T-helper 1 cell (primary cell): ENCODE measurements at places on chromosomes 4 and X.

DNA sequence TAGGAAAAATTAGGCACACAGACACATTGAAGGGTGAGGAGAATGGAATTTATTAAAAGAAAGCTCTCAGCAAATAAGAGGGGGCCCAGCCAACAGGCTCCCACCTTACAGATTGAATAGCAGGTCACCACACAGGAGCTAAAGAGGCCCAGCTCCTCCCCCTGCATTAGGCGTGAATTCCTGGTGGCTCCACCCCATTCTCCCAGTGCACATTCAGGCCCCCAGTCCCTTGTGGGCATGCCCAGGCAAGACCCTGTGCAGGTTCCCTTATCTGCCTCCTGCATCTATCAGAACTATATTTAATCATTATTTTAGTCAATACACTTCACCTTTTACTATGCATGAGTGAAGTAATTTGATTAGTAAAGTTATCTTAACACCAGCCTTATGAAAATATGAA lies 856.3 kb upstream of the NDST4 start:
- no peak for DNase-seq

GRCh38 chr4:127843704-127844600 lies 36.7 kb upstream of the PLK4 start:
- DNase-seq = no peak

- DNase-seq = no peak
Measured at GRCh38 chr4:78661921-78662521, 110.5 kb downstream of the ANXA3 start.

- no peak for DNase-seq
Measured at GRCh38 chr4:40825014-40825838, 75.5 kb downstream of the NSUN7 start.

GRCh38 chr4:1992468-1993168 lies 16.2 kb downstream of the NELFA start:
- DNase-seq = no peak

GRCh38 chr4:111689214-111689613 lies 456.0 kb upstream of the FAM241A start:
- no peak for DNase-seq

GRCh38 chr4:124423160-124423559 lies 289.4 kb downstream of the ANKRD50 start:
- DNase-seq = no peak

GRCh38 chr4:10715696-10716095 lies 31.1 kb upstream of the CLNK start:
- no peak for DNase-seq

DNA sequence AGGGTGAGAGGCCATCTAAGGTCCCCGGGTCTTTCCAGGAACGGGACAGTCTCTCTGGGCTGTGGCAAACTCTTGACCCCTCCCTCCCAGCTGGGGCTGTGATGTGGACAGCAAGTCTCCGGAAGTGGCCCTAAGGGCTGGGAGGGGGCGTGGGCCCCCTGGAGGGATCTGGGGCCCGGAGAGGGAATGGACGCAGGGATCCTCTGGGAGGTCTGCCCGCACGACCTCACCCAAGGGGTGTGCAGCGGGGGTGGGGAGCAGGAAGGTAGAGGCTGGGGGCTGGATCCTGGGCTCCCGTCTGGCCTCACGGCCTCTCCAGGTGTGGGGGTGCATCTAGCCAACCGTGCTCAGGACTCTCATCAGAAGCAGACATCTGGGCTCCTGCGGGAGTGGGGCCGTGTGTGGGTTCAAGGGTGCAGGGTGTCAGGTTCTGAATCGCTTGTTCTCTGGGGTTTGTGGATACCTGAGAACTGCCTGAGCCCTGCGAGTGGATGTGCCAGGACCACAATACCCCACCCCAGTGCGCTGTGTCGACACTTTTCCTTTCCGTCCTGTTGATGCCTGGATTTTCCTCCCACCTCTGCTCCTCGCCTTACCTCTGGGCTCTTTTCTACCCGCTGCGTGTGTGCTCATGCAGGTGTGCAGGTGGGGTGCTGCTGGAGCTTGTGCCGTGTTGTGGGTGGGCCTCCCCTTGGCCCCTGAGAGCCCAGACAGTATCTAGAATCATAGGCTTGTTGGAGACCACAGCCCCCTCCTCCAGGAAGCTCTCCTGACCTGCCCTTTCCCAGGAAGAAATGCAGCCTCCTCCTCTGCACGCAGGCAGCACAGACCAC lies 915 bp downstream of the CPZ start:
- DNase-seq = no peak

DNA sequence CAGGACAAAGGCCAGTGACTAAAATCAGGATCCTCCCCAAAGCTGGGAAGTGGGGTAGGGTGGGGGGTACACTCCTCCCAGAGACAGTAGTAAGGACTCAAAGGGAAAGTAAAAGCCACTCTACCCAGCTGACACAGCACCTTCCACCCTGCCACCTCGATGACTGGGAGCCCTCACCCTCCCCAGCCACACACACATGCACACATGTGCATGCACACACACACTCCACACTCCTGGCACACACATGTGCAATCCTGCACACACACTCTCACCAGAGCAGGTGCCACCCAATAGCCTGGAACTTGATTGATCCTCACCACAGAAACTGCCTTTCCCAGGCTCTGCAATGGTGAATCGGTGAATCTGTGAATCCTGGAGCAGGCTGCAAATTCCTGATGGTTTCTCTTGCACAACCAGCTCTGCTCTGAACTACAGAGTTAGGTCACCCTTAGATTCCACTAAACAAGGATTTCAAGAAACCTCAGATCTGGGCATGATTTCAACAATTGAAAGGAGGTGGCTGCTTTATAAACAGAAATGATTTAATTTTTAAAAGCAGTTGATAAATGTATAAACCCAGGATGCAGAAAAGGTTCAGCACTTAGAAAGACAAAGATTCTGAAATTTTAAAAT lies 21.5 kb downstream of the AMOT start:
- DNase-seq = no peak

DNA sequence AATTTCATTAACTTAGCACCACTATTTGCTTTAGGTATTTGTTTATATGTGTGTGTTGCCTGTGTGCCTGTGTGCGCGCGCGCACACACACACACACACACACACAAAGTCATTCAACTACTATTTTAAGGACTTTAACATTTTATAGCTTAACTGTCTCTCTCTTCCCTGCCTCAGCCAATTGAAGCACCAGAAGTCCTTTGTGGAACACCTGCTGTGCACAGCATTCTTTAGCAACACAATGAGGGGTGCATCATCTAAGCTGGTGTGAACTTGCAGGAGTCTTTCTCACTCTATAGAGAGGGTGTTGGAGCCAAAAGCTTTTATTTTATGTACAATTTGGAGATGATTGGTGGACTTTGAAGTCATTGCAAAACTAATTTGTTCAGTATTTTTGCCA lies 31.3 kb downstream of the SLIT2 start:
- DNase-seq = no peak

GRCh38 chrX:51891821-51892551 lies 1.4 kb upstream of the MAGED1 start:
- DNase-seq = no peak

DNA sequence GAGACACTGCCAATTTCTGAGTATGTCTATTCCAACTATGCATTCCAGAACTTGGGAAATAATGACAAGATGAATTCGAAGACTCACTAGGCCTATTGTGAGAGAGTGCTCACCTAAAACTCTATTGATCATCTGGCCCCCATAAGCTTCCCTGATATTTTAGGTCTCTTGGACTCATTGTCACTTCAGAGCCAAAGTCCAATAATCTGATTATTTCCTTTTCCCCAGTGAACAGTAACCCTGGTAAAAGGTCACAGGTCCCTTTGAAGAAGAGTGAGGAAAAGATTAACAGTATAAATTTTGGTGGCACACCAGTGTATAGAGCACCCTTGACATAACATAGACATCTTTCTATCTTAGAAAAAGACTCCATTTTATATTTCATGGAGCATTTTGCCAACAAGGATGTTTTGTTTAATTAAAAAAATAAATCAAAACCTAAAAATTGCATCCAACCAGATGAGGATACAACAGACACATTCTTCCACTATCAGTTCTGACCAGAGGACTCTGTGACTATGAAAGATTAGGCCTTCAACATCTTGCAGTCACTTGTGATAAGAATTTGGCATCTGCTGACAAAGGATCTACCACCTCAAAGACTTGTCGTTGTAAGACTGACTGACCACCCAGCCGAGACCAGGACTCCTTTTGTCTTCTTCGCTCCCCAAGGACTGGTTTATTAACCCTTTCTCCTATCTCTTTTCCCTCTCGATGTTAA lies 191.9 kb downstream of the MAB21L2 start:
- DNase-seq = no peak

DNA sequence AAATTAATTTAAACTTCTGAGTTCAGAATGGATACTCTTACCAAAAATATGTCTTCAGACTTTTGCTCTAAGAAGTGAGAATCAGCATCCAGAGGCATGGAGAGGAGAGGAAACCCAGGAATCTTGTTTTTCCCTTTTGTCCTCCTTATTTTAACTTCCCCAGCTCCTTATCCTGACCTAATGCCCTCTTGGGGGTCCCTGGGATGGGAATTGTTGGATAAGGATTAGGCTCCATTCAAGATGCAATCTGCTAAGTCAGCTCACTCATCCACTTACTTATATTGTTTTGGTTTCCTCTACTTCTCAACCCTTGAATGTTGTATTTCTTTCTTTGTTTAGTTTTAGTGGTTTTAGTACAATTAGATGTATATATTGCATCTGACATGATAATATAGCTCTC lies 208.4 kb upstream of the PCDH7 start:
- no peak for DNase-seq

- no peak for DNase-seq
Measured at GRCh38 chr4:15771216-15772058, 6.7 kb upstream of the CD38 start.

- no peak for DNase-seq
Measured at GRCh38 chr4:47553329-47554125, 68.5 kb downstream of the ATP10D start.

GRCh38 chr4:71602289-71602900 lies 181.5 kb downstream of the GC start:
- DNase-seq = no peak

DNA sequence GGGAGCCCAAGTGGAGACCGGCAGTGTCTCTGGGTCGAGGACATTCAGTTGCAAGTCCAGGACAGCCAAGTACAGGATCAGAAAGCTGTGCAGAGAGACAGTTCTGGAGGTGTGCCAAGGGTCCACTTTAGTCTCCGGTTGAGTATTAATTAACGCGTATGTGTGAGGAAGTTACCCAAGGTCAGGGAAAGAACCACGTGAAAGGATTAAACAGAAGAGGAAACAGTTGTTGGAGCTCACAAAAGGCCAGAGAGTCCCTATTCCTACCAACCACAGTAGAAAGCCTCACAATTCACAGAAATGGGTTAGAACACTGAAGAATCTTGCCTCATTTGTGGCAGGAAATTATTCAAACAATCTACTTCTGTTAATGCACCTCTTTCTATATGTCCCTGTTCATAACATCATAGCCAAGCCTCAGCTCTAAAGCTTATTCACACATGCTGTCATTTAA lies 17.9 kb upstream of the NSUN7 start:
- DNase-seq = no peak
